Type B pancreatic cell (in vitro differentiated cells): ENCODE measurements at places on chromosomes 5 and 9. TPM values are rescaled to one million over a fixed set of nuclear protein-coding genes. Genes with fewer than 3 reads are reported as not detected.

Gene PAXX
- 63.4 and 100 TPM in 2 replicates for total RNA-seq

Gene BTNL9
- 0.19 and 0.39 TPM in 2 replicates for total RNA-seq

- peak; percentile 84 for DNase-seq
- peaks cover 12% of the 10 kb centered on the region for H3K4me1 ChIP-seq
- H3K36me3 ChIP-seq = no peaks in the 10 kb centered on the region
- H3K27ac ChIP-seq = peak within 1 kb of the TSS; percentile 93
Observed at GRCh38 chr5:56951946-56952691, at the start of gene MIER3. Gene MIER3 (minus strand): TSS chr5:56952123. CDS start chr5:56952102, 21 bp downstream.

GRCh38 chr9:13568405-13568804 is 288.9 kb upstream of the MPDZ start:
- H3K4me1 ChIP-seq = peaks cover 20% of the 10 kb centered on the region
- peaks cover 20% of the 10 kb centered on the region for H3K27me3 ChIP-seq
- peak overlapping the region; percentile 68 for H3K4me3 ChIP-seq
- no peak for DNase-seq

- no peaks in the 10 kb centered on the region for H3K27me3 ChIP-seq
- H3K4me3 ChIP-seq = no peak overlapping the region
- no peak for DNase-seq
- no peak overlapping the region for H3K27ac ChIP-seq
Observed at GRCh38 chr5:41156739-41157138, 56.6 kb downstream of the C6 start.

DNA sequence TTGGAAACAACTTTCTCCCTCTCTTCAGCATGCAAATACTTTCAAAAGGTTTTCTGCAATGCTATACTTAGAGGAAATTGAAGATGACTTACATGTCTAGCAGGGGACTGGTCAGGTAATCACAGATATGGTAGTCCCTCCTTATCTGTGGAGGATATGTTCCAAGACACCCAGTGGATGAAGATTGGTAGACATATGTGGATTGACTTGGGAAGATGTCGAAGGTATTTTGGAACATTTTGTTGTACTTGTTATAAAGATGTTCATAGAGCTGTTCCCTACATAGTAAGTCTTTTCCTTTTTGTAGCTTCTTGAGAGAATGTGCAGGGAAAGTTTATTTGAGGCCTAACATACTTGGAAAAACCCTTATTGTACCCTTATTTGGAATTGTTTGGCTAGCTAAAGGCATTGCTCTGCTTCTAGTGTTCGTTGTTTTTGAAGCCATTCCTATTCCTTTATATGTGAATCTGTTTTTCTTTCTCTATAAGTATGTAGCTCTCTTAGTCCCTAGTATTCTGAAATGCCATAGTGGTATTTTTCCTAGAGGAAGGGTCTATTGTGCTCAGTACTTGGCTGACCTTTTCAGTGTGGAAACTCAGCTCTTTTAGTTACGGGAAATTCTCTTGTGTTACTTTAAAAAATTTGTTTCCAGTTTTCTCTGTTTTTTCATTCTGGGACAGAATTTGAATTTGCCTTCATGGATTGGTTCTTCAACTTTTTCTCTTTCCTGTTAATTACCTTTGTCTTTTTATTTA is 25.7 kb downstream of the GPR151 start:
- no peak overlapping the region for H3K27ac ChIP-seq
- H3K4me3 ChIP-seq = no peak overlapping the region
- H3K27me3 ChIP-seq = no peaks in the 10 kb centered on the region
- H3K4me1 ChIP-seq = no peaks in the 10 kb centered on the region

DNA sequence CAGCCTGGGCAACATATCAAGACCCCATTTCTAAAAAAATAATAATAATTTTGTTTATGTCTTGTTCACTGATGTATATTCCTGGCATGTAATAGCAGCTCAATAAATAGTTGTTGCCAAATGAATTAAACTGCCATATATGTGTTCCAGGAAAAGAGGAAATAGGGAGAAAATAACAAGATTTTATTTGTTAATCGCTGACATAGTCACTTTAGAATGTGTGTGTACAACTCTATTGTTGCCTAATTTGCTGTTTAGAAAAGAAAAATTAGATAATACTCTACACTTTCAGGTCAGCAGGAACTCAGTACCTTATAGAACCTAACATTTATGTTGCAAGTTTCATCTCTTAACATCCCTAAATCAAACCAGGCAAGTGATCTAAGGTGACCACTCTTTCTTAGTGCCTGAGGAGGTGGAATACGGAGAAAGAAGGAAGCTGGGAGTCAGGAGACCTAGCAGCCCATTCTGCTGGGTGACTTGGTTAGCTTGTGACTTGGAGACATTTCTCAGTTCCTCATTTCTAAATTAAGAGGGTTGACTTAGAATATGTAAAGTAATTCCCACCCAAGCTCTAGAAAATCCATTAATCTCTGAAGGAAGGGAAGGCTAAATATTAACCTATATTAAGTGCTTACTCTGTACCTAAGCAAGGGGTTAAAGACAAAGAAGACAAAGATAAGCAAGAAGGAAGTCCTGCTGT is 110.3 kb upstream of the IQGAP2 start:
- H3K4me1 ChIP-seq = peaks cover 13% of the 10 kb centered on the region
- no peaks in the 10 kb centered on the region for H3K36me3 ChIP-seq
- H3K4me3 ChIP-seq = no peak overlapping the region
- no peak for DNase-seq

- H3K36me3 ChIP-seq = no peaks in the 10 kb centered on the region
- no peak overlapping the region for H3K27ac ChIP-seq
- no peaks in the 10 kb centered on the region for H3K4me1 ChIP-seq
- peaks cover 7% of the 10 kb centered on the region for H3K27me3 ChIP-seq
Observed at GRCh38 chr9:33785914-33786313, 9.4 kb upstream of the PRSS3 start.

DNA sequence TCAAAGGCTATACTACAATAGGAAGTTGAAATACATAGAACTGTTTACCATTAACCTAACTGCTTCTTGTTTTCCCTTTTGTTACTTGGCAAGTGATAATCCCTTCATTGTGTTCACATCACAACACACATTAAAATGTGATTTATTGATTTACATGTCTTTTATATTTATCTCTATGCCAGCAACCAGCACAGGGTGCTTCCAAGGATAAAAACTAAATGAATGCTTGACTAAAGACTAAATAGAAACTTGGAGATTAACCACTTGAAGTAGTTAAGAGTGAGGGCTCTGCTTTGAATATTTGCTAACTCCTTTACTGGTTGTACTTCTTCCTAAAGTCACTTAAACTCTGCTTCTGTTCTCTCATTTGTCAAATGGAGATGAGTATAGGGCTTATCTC is 1730.6 kb downstream of the EFNA5 start:
- no peak overlapping the region for H3K27ac ChIP-seq
- peaks cover 5% of the 10 kb centered on the region for H3K4me1 ChIP-seq
- no peak for DNase-seq
- no peaks in the 10 kb centered on the region for H3K27me3 ChIP-seq

- H3K4me1 ChIP-seq = no peaks in the 10 kb centered on the region
- no peak for DNase-seq
- H3K27me3 ChIP-seq = no peaks in the 10 kb centered on the region
- H3K4me3 ChIP-seq = no peak overlapping the region
- H3K27ac ChIP-seq = no peak overlapping the region
- no peaks in the 10 kb centered on the region for H3K36me3 ChIP-seq
Observed at GRCh38 chr5:131224387-131225201, 39.3 kb upstream of the CDC42SE2 start.

DNA sequence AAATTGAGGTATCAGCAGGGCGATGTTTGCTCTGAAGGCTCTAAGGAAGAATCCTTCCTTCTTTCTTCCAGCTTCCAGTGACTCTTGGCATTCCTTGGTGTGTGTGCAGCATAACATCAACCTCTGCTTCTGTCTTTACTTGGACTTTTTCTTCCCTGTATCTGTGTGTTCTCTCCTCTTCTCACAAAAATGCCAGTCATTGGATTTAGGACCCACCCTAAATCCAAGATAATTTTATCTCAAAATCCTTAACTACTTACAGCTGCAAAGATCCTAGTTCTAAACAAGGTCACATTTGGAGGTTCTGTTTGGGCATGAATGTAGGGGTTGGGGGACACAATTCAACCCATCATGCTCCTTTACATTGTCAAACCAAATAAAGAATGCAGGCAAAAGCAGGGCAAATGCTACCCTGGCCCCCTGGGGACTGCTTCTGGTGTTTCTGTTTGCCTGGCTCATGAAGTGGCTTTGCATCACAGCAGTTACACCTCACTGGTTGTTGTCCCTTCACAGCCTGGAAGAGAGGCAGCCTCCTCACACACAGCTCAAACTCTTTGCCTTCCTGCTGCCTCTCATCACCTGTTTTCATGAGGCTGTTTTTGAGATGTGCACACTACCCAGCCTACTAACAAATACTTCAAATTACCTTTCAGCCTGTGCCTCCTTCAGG is 64.8 kb upstream of the PLCXD3 start:
- H3K4me1 ChIP-seq = no peaks in the 10 kb centered on the region
- no peaks in the 10 kb centered on the region for H3K27me3 ChIP-seq
- no peak for DNase-seq
- H3K27ac ChIP-seq = no peak overlapping the region

GRCh38 chr5:170538096-170538465 is 34.3 kb downstream of the KCNIP1 start:
- no peak for DNase-seq
- no peak overlapping the region for H3K27ac ChIP-seq
- H3K27me3 ChIP-seq = peaks cover 26% of the 10 kb centered on the region
- H3K36me3 ChIP-seq = no peaks in the 10 kb centered on the region

DNA sequence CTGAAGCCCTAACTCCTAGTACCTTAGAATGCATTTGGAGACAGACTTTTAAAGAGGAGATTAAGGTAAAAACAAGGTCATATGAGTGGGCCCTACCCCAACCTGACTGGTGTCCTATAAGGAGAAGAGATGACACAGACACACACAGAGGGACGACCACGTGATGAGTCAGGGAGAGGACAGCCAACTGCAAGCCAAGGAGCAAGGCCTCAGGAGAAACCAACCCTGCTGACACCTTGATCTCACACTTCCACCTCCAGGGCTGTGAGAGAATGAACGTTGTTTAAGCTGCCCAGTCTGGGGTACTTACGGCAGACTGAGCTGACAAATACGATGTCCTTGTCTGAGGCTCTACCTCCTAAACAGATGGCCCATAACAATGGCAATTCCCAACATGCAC is 93.6 kb downstream of the ROR2 start:
- peaks cover 20% of the 10 kb centered on the region for H3K36me3 ChIP-seq
- H3K27me3 ChIP-seq = peaks cover 4% of the 10 kb centered on the region
- peaks cover 55% of the 10 kb centered on the region for H3K4me1 ChIP-seq
- no peak overlapping the region for H3K4me3 ChIP-seq
- H3K27ac ChIP-seq = peak overlapping the region; percentile 82
